ENCODE measurements at places on chromosomes 12 and 14. TPM values are rescaled to one million over a fixed set of nuclear protein-coding genes. Genes with fewer than 3 reads are reported as not detected.

- no peak overlapping the region for H3K27ac ChIP-seq
- H3K4me3 ChIP-seq, result no peak overlapping the region
- H3K27me3 ChIP-seq, result no peaks in the 10 kb centered on the region
- H3K36me3 ChIP-seq, result no peaks in the 10 kb centered on the region
- DNase-seq, result no peak
- H3K4me1 ChIP-seq, result peaks cover 29% of the 10 kb centered on the region
These were observed 36.0 kb downstream of the RHOJ start for GRCh38 chr14:63240221-63240620.

DNA sequence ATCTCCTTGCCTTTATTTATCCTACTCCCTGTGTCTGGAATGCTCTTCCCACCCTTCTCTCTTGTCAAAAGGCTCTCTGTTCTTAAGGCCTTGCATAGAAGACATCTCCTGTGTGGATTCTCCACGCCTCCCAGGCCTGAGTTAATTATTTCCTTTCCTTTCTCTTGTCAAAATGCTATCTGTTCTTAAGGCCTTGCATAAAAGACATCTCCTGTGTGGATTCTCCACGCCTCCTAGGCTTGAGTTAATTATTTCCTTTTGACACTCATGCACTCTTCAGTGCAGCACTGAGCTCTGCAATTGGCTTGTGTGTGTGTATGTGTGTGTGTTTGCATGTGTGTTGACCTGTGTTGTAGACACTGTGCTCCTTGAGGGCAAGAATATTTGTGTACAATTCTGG is 52.1 kb upstream of the DCD start:
- no peaks in the 10 kb centered on the region for H3K27me3 ChIP-seq
- H3K4me3 ChIP-seq, result no peak overlapping the region
- H3K36me3 ChIP-seq, result no peaks in the 10 kb centered on the region
- no peak for DNase-seq

GRCh38 chr12:104695453-104696148 is 238.9 kb downstream of the CHST11 start:
- no peaks in the 10 kb centered on the region for H3K36me3 ChIP-seq
- H3K4me3 ChIP-seq, result no peak overlapping the region
- H3K27ac ChIP-seq, result no peak overlapping the region
- H3K27me3 ChIP-seq, result no peaks in the 10 kb centered on the region
- DNase-seq, result no peak
- no peaks in the 10 kb centered on the region for H3K4me1 ChIP-seq

DNA sequence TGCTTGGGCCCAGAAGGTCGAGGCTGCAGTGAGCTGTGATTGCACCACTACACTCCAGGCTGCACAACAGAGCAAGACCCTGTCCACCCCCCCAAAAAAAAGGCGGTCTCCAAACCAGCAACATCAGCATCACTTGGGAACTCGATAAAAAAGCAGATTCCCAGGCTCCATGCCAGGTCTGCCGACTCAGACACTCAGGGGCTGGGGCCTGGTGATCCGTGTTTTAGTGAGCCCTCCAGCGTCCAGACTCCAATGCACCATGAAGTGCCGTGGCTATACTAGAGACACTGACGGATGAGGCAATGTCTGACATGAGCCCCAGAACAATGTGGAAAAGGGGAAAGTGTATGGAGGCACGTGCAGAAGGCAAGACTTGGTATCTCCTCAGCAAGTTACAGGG is 28.8 kb downstream of the SCARB1 start:
- no peak overlapping the region for H3K4me3 ChIP-seq
- H3K27ac ChIP-seq, result no peak overlapping the region
- no peaks in the 10 kb centered on the region for H3K4me1 ChIP-seq
- no peak for DNase-seq
- H3K36me3 ChIP-seq, result no peaks in the 10 kb centered on the region

The FZD10 gene
- total RNA-seq, result 0.19 TPM

- no peaks in the 10 kb centered on the region for H3K36me3 ChIP-seq
- no peak for DNase-seq
- no peaks in the 10 kb centered on the region for H3K4me1 ChIP-seq
- H3K4me3 ChIP-seq, result no peak overlapping the region
- no peak overlapping the region for H3K27ac ChIP-seq
These were observed 14.2 kb upstream of the RNU6-8 start for GRCh38 chr14:32217301-32217700.

GRCh38 chr12:43107026-43107775 is 444.8 kb downstream of the ADAMTS20 start:
- no peaks in the 10 kb centered on the region for H3K4me1 ChIP-seq
- DNase-seq, result no peak
- no peak overlapping the region for H3K4me3 ChIP-seq

- H3K27ac ChIP-seq, result no peak overlapping the region
- no peaks in the 10 kb centered on the region for H3K27me3 ChIP-seq
- H3K4me1 ChIP-seq, result no peaks in the 10 kb centered on the region
- no peak overlapping the region for H3K4me3 ChIP-seq
These were observed 4.8 kb downstream of the MEG3 start for GRCh38 chr14:100830681-100831080.

DNA sequence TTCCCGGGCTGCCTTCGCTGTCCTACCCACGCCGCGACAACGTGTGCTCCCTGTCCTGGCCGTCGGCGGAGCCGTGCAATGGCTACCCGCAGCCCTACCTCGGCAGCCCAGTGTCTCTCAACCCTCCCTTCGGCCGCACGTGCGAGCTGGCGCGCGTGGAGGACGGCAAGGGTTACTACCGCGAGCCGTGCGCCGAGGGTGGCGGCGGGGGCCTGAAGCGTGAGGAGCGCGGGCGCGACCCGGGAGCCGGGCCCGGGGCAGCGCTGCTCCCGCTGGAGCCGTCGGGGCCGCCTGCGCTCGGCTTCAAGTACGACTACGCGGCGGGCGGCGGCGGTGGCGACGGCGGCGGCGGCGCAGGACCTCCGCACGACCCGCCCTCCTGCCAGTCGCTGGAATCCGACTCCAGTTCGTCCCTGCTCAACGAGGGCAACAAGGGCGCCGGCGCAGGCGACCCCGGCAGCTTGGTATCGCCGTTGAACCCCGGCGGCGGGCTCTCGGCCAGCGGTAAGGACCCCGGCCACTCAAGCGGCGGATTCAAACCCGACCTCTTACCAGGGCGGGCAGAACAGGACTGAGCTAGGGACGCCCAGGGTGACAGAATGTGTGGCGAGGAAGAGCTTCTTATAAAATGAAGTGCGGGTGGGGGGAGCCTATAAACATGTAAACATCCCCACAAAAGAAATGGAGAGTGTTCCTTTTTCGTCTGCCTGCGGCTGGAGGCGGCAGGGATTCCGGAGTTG is 503 bp downstream of the HOXC12 start:
- DNase-seq, result no peak
- H3K4me1 ChIP-seq, result no peaks in the 10 kb centered on the region
- H3K4me3 ChIP-seq, result no peak overlapping the region
- H3K36me3 ChIP-seq, result no peaks in the 10 kb centered on the region
- no peak overlapping the region for H3K27ac ChIP-seq

DNA sequence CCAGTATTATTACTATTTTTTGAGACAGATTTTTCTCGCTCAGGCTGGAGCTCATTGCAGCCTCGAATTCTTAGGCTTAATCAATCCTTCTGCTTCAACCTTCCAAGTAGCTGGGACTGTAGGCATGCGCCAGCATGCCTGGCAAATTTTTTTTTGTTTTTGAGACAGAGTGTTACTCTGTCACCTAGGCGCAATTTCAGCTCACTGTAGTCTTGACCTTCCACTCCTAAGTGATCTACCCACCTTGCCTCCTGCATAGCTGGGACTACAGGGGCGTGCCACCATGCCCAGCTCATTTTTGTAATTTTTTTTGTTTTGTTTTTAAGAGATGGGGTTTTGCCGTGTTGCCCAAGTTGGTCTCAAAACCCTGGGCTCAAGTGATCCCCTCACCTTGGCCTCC is 15.2 kb downstream of the ERC1 start:
- no peak overlapping the region for H3K4me3 ChIP-seq
- no peak for DNase-seq
- H3K27ac ChIP-seq, result no peak overlapping the region
- H3K27me3 ChIP-seq, result no peaks in the 10 kb centered on the region

GRCh38 chr12:129776977-129777667 is 126.7 kb downstream of the TMEM132D start:
- no peak overlapping the region for H3K4me3 ChIP-seq
- no peak for DNase-seq
- H3K4me1 ChIP-seq, result no peaks in the 10 kb centered on the region
- H3K27me3 ChIP-seq, result no peaks in the 10 kb centered on the region
- H3K36me3 ChIP-seq, result no peaks in the 10 kb centered on the region

DNA sequence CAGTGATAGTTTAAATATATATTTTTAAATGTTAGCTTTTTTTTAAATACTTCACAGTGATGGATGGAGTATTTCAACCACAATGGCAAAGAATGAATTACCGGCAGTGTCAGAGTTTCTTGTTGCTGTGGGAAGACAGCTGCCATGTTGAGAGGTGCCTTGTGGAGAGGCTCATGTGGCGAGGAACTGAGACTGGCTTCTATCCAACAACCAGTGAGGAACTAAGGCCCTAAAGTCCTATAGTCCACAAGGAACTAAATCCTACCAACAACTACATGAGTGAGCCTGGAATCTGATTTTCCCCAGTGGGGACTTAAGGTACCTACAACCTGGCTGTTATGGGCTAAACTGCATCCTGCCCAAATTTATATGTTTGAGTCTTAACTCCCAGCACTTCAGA is 220.2 kb upstream of the PLEKHG7 start:
- H3K4me1 ChIP-seq, result peaks cover 9% of the 10 kb centered on the region
- no peak for DNase-seq
- H3K27ac ChIP-seq, result no peak overlapping the region
- no peak overlapping the region for H3K4me3 ChIP-seq

DNA sequence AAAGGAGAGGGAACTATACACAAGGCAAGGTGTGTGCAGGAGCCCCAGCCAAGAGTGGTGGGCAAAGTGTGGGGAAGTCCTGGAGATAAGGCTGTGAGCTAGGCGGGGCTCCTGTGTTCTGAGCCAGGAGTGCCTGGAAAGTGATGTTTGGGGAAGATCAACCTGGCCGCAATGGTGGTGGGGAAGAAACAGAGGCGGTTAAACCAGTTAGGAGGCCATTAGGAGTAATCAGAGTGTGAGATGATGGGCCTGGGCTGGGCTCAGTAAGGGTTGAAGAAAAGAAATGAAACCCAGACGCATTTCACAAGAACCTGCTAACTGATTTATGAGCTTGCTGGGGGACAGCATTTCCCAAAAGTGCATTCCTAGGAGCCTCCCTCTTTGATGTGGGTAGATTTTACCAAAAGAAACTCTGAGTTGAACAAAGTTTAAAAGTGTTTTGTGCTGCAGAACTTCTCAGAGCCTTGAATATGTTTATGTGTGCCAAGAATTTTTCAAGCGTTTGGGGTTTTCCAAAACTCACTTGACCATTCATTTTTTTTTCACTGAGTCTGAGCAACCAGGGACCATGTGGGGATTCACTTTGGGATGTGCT is 34.2 kb upstream of the LRP1-AS start:
- no peak overlapping the region for H3K4me3 ChIP-seq
- no peak for DNase-seq
- H3K27me3 ChIP-seq, result no peaks in the 10 kb centered on the region
- no peaks in the 10 kb centered on the region for H3K4me1 ChIP-seq
- no peak overlapping the region for H3K27ac ChIP-seq

The HOXC13 gene
- not detected for total RNA-seq

- peaks cover 58% of the 10 kb centered on the region for H3K36me3 ChIP-seq
- H3K4me3 ChIP-seq, result no peak overlapping the region
- no peaks in the 10 kb centered on the region for H3K27me3 ChIP-seq
- no peaks in the 10 kb centered on the region for H3K4me1 ChIP-seq
- DNase-seq, result no peak
These were observed 106.6 kb downstream of the NCOR2 start for GRCh38 chr12:124460771-124461170.

- no peaks in the 10 kb centered on the region for H3K36me3 ChIP-seq
- H3K27me3 ChIP-seq, result no peaks in the 10 kb centered on the region
- DNase-seq, result no peak
- no peak overlapping the region for H3K27ac ChIP-seq
These were observed 15.7 kb downstream of the NR1H4 start for GRCh38 chr12:100489251-100489820.

The EPYC gene
- total RNA-seq, result not detected

DNA sequence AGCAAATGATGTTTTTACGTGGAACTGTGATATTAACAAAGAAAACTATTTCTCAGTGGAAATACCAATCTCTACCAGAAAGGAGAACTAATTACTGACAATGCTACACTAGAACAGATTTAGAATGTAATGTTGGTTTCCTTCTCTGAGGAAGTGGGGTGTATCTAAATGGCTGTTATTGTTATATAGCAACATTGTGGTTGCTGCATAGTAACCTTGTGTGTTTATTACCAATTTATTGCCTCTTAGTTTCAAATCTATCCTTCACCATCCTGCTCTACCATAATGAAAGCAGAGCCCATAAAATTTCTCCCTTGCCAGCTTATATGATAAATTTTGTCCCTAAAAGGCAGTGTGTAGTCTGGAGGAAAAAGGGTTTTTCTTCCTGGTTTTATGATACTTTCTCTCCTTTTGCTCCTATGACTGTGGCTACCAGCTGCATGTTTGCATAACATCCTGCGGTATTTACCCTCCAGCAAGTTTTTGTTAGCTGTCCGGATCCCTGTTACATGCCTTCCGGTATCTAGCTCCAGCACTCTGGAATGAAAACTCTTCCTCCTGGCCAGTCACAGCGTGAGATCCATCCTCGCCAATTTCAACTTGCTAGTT is 5.7 kb upstream of the KLRK1 start:
- no peaks in the 10 kb centered on the region for H3K27me3 ChIP-seq
- H3K27ac ChIP-seq, result peak overlapping the region; percentile 12
- H3K36me3 ChIP-seq, result no peaks in the 10 kb centered on the region
- no peak for DNase-seq

The PIWIL1 gene
- total RNA-seq, result not detected

- no peaks in the 10 kb centered on the region for H3K27me3 ChIP-seq
- H3K27ac ChIP-seq, result peak overlapping the region; percentile 76
- no peaks in the 10 kb centered on the region for H3K4me1 ChIP-seq
- no peaks in the 10 kb centered on the region for H3K36me3 ChIP-seq
- no peak overlapping the region for H3K4me3 ChIP-seq
- DNase-seq, result no peak
These were observed 13.5 kb downstream of the HIP1R start for GRCh38 chr12:122848471-122849351.

GRCh38 chr14:100581228-100582145 is 5.7 kb downstream of the BEGAIN start:
- H3K27ac ChIP-seq, result no peak overlapping the region
- no peaks in the 10 kb centered on the region for H3K4me1 ChIP-seq
- H3K4me3 ChIP-seq, result no peak overlapping the region

- H3K27me3 ChIP-seq, result no peaks in the 10 kb centered on the region
- peak overlapping the region; percentile 16 for H3K27ac ChIP-seq
- no peak overlapping the region for H3K4me3 ChIP-seq
- no peaks in the 10 kb centered on the region for H3K36me3 ChIP-seq
- no peaks in the 10 kb centered on the region for H3K4me1 ChIP-seq
- DNase-seq, result no peak
These were observed 70.6 kb downstream of the SAMD4A start for GRCh38 chr14:54637270-54638134.

Measured in right atrium auricular region (tissue), 2 donors.